GM10248 (cell line): ENCODE measurements at places on chromosomes 7 and 10.

DNA sequence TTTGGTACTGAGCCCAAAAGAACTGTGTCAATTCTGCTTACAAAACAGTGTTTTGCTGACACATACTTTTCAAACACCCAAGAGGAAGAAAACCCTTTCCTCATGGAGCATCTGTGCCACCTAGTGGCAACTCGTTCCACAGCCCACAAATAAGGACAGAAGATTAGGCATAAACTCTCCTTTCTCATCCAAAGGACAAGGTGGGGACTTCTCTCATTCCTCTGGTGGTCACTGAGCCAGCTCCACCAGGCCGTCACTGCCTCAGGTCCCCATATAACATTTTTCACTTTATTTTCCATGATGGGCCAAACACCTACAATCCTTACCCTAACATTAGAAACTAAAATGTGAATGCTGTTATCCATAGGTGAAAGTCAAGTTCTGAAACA, 76.9 kb downstream of the RNF216 start:
- peak; percentile 67 for DNase-seq

DNA sequence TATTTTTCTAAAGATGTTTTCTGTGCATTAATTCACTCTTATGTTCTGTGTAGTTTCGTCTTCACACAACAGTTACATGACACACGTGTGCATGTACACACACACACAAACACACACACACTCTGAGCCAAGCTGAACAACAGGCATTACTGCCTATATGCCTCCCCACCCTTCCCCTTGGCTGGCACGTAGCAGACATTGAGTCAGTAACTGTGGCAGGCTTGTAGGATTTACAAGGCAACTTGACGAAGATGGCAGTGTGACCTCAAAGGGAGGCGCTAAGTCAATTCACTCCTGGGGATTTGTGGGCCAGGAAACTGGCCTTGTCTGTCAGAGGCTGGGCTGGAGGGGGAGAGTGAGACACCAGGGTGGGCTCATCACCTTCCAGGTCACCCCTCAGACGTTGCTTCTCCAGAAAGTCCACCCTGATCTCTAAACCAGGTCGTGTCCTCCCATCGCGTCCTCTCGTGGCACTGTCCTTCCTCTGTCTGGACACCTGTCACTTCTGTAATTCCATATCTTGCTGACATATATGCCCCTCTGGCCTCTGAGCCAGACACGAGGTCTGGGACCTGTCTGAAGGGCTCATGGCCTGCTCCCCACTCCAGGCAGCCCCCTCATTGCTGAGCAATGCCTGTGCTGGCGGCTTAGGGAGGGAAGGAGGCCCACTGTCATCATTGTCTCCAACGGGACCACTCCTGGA, 41.1 kb upstream of the INPP5A start:
- DNase-seq = no peak

DNA sequence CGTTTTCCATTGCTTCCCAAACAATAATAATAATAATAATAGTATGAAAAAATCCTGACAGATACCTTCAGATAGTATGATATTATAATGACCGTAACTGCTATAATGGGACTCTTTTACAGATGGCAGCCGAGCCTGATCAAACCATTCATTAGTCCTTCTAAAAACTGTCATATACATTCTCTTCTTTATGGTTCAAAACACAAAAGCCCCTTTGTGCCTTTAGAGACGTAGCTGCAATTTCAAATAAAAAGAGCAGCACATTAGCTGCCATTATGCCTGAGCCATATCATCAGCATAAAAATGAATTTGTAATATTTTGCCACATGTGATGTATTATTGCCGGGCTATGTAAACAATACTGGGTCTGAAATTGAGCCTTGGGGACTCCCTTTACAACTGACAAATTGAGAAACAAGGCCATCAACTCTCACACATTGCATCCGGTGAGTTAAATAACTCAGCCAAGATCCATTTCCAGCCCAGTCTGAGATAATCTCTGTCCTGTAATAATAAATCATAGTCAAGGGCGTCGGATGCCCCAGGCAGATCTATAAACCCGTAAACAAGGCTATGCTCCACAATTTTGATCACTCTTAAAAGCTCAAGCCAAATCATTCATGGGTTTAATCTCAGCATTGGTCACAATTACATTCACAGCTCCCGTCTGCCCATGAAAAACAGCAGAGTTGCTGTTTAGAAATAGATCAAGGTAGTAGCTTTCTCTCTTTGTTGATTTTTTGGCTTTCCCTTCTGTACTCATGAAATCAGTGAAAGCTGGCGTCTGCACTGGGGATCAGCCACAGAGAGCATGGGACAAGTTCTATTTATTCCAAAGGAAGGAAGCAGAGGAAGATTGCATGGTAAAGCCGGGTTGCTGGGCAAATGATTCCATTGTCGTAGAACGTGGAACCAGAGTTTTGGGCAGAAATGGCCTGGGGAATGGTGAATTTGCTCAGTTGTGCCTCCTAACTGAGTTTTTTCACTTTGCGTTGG, 150.1 kb upstream of the BMPER start:
- no peak for DNase-seq

- no peak for DNase-seq
These were observed 10.0 kb upstream of the PCGF5 start for GRCh38 chr10:91210435-91210834.

- DNase-seq = no peak
These were observed 99.6 kb downstream of the SVIL start for GRCh38 chr10:29535012-29535777.

DNA sequence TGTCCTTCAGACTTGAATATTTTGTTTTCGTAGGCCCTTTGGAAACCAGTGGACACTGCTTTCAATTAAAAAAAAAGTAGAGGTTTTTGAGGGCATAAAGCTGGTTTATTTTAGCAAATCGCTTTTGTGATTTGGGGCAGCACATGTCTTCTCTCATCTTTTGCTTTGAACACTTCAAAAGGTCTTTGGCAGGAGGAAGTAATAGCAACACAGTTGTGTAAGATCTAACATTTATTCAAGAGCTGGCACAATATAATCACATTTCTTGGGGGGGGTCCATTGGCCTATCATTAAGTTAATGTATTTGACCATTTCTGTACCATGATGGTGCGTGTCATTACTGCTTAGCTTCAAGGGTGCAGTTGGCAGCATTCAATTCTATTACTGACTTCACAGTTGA, 42.4 kb downstream of the DYNC1I1 start:
- no peak for DNase-seq

- DNase-seq = no peak
These were observed 184.7 kb downstream of the MAGI2 start for GRCh38 chr7:79268730-79269129.

- no peak for DNase-seq
These were observed 371.0 kb downstream of the FRMD4A start for GRCh38 chr10:13959443-13960359.

- DNase-seq = no peak
These were observed 97.7 kb downstream of the SH3PXD2A start for GRCh38 chr10:103757531-103758293.

- DNase-seq = no peak
These were observed 231.6 kb upstream of the FOXK1 start for GRCh38 chr7:4450483-4450882.

- DNase-seq = no peak
These were observed 210.8 kb downstream of the ADAM12 start for GRCh38 chr10:126177417-126178030.

DNA sequence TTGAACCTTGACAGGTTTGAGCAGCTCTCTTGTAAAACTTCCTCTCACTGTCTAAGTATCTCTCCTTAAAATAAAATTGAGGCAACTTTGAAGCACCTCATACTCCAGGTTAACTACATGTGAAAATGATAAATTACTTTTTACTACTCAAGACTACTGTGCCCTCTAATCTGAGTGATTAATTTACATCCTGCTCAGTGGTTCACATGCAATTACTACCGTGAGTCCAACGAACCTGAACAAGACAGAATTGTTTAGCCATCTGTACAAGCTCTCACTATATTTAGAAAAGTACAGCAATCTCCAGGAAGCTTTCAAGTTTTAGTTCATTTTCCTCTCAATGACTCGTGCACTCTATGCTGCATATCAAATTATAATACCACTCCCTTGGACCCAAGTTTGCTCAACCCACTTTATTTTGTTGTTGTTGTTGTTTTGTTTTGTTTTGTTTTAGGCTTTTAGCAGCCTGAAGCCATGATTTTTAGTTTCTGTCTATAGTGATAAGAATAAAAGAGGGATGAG, 21.2 kb downstream of the PDE1C start:
- DNase-seq = no peak

DNA sequence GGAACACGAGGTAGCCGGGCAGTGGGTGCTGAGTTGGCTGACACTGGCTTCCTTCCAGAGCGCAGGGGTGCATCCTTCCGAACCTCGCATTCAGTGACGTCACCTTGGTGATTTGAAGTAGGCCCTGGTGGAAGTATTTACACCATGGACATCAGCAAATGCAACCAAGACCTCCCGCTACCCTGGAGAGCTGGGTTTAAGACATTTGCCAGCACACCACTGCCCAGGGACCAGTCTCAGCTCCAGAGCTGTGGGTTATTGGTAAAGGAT, 106.4 kb upstream of the GPR26 start:
- no peak for DNase-seq

- DNase-seq = no peak
These were observed 152.4 kb downstream of the KIF20B start for GRCh38 chr10:89853781-89854191.

- no peak for DNase-seq
These were observed 52.2 kb downstream of the PWWP2B start for GRCh38 chr10:132449051-132449810.

DNA sequence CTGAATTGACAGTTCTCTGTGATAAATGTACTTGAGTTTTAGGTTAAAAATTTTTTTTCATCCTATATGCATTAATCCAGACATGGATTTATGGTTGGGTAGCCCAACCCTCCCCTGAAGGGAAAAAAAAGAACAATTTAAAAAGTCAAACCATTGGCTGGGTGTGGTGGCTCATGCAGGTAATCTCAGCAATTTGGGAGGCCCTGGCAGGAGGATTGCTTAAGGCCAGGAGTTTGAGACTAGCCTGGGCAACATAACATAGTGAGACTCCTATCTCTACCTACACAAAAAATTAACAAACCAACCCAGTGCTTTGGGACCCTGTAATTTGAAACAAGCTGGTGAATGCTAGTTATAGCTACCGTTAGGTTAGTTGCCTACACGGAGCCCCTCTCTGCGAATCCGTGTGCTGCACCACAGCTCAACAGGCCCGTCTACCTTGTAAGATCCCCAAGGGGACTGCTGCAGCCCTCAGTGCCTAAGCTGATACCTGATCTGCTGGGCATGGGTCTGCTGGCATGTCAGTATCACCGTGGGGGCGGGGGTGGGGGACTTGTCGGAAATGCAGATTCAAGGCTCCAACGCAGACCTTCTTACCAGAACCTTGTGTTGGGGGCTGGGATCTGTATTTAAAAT, 32.8 kb downstream of the TSPAN14 start:
- no peak for DNase-seq

GRCh38 chr7:29684787-29685650, 121.3 kb upstream of the WIPF3 start:
- DNase-seq = peak; percentile 31

DNA sequence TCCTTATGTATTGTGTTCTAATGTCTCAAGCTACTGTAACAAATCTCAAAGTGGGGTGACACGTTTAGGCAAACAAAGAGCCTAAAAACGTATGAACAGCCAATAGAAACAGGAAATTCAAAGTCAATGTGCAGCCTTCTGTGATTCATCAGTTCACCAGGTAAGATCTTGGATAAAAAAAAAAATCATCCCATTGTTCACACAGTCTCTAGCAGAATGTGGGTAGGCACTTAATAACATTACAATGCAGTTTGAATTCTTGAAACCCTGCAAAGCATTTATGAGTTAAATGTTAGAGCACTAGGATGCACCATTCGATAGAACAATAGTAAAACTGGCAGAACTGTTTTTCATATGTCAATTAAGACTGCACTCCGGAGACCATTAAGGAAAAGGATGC, 88.2 kb upstream of the HDAC9 start:
- DNase-seq = no peak

DNA sequence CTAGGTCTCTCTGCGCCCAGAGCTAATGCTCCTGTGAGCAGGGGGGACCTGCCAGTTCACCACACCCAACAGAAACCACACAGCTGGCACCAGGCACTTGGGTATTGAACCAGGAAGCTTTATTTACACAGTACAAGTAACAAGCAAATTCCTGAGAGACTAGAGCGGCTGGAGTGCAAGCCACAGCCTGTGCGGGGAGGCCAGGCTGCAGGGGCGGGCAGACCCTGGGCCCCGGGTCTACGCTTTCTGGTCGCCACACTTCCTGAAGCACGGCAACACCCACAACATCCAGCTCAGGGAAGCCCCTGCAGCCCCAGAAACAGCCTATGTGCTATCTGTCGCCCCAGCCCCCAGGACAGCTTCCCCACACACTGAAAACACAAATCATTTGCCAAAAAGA, 125.0 kb downstream of the FAM53B start:
- DNase-seq = peak; percentile 52

DNA sequence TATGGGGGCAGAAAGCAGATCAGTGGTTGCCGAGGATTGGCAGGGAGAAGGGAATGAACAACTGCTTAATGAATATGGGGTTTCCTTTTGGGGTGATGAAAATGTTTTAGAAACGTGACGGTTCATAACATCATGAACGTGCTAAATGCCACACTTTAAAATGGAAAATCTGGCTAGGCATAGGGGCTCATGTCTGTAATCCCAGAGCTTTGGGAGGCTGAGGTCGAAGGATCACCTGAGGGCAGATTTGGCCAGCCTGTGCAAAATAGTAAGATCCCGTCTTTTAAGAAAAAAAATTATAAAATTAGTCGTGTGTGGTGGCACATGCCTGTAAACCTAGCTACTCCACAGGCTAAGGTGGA, 3.1 kb downstream of the FAM3C start:
- no peak for DNase-seq

DNA sequence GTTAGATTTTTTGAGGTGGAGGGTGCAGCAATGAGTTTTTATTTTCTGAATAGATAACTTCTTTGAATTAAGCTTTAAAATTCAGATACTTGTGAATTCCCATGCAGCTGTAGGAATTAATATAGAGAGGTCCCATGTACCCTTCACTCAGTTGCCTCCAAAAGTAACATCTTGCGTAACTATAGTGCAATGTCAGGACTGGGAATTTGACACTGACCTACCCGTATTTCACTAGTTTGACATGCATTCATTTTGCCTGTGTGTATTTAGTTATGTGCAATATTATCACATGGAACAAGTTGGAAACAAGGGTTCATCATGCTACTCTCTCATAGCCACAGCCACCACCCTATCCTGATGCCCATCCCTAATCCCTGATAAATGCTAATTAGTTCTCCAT, 147.1 kb upstream of the IGFBP3 start:
- DNase-seq = no peak

GRCh38 chr7:5296015-5296610, 13.4 kb downstream of the SLC29A4 start:
- no peak for DNase-seq
